ENCODE measurements at places on chromosomes 16 and 17. TPM values are rescaled to one million over a fixed set of nuclear protein-coding genes. Genes with fewer than 3 reads are reported as not detected.

DNA sequence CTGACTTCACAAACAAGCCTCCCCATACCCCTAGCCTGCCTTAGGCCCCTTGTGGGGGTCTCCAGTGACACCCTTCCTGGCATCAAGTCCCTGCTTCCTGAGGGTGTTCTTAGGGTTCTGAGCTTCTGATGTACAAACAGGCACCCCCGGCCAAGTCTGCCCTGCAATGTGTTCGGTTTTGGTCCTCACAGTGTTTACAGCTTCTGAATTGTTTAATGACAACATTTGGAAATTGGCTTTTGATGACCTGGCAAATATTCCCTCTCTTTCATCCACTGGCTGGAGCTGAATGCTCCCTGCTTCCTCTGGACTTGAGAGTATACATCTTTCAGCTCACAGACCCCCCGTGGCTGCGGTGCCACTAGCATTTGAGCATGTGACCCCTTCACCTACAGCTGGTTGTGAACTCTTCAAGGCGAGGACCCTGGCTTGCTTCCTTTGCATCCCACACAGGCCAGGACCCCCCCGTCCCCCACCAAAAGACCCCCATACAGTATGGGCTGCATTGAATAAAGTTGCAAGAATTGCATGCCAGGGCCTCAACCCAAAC is 180.8 kb downstream of the KATNIP start:
- no peak for DNase-seq

DNA sequence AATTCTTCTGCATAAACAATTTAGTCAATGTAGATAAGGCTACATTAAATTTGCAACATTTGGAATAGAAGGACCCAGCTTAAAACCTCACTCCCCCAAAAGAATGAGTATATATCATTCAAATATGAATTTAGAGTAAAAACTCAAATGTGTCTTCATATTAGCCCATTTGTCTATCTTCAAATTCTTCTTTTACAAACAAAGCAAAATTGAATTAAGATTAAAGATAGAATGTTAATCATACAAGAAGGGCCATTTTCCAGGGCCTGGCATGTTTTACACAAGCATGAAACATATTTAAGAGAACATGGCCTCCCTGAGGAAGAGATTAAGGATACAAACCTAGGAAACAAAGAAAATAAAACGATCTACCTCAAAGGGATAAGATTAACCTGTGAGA is 8.4 kb downstream of the TOX3 start:
- DNase-seq = no peak

DNA sequence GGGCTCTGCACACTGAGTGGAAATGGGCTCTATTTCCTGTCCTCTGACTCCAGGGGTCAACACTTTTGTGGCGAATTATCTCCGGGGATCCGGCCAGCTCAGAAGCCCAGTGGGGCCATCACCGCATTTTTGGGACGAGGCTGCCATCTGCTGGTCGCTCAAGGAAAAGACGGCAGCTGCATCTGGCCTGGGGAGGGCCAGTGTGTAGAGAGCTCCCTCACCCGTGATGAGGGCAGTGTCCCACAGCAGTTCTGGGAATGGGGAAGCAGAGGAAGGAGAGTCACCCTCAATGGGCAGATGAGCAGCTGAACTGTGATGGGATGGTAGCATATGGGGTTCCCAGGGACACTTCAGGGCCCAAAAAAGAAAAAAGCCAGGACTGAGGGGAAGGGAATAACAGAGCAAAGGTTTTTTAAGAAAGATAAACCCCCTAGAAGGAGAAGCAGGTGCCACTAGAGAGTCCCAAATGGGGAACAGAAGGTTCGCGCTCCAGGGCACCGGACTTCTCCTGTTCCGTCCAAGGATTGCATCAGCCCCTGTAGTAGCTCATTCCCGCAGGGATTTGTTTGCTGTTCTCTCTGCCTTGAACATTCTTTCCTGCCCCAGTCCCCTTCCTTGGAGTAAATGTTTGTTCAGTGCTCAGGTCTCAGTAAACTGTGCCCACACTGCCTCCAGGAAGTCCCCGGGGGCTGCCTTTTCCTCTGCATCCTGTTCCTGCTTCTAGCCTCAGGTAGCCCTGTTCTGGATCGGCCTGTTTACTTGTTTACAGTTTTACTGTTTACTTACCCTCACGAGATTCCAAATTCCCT is 9.3 kb upstream of the ABCC12 start:
- peak; percentile 70 for DNase-seq

DNA sequence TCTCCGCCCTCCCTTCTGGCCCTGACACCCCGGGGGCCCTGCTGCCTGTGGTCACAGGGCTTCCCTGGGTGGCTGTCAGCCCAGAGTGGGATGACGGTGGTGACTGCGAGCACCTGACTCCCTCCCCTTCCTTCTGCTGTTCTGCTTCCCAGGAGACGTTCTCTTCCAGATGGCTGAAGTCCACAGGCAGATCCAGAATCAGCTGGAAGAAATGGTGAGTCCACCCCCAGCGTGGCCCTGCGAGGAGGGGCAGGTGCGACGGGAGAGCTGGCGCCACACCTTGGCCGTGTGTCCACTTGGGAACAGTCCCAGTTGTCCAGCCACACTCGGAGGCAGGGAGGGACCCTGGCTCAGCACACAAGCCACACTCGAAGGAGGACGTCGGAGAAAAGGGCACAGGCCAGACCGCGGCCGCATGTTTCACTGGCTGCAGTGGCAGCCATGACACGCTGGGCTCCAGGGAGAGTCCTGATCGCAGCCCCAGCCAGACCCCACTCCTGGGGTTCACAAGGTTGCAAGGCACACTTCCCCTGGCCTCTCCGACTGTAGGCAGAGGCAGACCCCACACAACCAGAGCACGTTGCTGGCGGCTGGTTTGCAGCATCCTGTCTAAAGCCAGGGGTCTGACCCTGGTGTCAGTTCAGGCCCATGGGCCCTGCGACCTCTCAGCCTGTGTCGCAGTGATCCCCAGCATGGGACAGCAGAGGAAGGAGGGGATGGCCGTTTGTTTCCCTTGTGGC is 49.9 kb downstream of the BAIAP2 start:
- DNase-seq = no peak

VKORC1 gene
- polyA plus RNA-seq = 301 TPM

DNA sequence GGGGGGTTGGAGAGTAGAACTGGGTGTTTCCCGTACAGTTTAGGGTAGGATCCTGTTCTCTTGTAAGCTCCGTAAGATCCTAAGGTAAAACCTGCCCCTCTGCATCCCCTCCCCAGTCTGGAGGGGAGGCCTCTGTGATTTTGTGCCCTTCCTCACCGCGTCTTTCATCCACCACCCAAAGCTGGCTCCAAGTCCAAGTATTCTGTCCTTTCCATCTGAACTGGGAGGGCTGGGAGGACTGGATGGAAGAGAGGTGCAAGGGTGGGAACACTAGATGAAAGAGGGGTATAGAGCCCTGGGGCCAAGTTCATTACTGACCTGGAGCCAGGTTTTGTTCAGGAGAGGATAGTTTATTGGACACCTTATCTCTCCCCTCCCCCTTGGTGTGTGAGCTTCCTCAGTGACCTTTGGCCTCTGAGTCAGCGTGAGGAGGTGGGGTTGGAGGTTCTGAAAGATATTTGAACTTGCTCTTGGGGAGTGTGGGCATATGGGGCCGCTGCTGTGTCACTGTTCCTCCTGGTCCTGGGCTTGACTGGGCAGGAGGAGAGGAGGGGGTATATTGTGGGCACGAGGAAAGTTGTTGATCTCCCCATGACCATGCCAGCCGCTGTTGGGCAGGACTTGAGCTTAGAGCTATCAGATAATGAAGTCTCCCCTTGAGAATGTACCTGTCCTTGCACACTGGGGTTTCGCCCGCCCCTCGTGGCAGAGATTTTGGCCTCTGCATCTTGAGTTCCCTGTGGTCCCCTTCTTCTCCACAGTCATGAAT is 1.6 kb downstream of the LASP1 start:
- DNase-seq = peak; percentile 83

DNA sequence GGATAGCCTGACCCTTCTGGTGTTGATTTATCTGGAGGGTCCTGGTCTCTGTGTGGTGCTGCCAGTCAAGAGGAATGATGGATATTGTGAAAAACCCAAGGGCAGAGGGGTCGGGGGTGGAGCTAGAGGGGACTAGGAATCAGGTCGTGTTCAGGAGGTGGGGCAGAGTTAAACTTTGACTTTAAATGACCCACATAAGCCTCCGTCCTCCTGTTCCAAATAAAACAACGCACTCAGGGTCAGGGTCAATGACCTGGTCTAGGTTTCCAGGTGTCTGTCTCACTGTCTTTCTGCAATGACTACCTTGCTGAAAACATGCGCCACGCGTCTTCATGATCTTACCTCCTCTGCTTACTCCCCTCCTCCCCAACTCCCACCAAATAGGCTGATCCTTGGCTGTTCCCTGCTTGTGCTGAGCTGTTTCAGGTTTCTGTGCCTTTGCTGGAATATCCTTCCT is 14.7 kb downstream of the AOC3 start:
- DNase-seq = no peak

AKTIP gene
- 28.0 TPM for polyA plus RNA-seq

ADORA2B gene
- polyA plus RNA-seq = 3.1 TPM

TEKT5 gene
- not detected for polyA plus RNA-seq

All from fibroblast of lung (primary cell).